HS-27A (cell line): ENCODE measurements at places on chromosomes 5 and 9.
A peak's percentile ranks its signal among the peaks of the same experiment; 100 is the strongest.

DNA sequence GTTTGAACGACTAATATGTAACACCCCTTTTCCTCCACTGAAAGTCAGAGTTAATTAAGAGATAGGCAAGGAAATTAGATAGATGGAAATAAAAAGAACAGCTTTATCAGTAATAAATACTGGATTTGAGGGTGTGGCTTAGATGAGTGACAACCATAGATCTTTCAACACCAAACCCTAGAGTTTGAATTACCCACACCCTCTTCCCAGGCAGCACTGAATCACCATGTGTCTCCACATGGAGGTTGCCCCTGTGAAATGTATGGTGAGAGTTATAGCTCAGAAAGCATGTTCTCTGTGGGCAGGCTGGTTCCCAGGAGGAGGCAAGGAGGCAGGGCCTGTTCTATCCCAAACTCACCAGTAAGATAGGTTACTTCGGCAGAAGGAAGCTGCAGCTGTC is 69.7 kb downstream of the TMEM174 start:
- no peak for DNase-seq

DNA sequence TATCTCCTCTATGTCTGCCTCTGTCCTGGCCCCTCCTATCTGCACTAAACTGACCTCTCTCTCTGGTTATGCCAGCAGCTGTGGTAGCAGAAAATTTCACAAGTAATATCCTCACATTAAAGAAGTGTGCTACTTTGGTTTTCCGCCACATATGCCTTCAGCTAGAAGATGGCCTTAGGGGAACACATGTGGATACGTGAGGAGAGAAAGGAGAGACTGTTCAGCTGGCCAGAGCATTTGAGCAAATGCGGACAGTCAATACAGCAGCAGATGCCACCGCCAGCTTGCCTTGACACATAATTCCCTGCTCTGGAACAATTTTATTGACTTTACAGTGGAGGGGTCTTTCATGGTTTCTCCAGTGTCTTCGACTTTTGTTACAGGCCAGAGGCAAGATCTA is 434.6 kb downstream of the TAF11L14 start:
- DNase-seq = no peak

DNA sequence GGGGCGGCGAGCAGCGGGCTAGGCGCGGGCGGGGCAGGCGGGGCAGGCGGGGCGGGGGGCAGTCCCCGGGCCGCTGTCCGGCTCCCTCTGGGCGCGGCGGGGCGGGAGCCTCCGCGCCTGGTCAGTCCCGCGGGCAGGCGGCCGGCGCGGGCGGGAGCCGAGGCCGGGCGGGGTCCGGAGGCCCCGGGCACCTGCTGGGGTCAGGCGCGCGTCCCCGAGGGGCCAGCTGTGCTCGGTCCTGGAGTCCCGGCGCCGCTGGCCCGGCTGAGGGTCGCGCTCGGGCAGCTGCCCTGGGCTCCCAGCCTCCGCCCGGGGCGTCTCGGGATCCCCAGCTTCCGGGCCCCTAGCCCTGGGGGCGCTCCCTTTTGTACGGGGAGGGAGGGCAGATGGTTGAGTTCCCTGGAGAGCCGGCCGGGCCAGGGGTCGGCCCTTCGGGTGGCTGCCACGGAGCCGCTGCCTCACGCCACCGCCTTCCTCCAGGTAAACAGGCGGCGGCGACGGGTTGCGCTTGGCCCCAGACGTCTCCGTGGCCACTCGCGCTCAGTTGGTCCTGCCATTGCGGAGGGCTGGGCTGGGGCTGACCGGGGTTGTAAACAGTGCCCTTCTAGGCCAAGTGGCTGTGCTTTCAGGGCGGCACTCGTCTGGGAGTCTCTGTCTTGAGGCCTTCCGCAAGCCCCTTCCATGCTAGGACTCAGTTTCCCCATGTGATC is 473 bp downstream of the ZBTB34 start:
- DNase-seq = no peak

GRCh38 chr5:66889524-66889923 is 293.3 kb downstream of the MAST4 start:
- no peak for DNase-seq

DNA sequence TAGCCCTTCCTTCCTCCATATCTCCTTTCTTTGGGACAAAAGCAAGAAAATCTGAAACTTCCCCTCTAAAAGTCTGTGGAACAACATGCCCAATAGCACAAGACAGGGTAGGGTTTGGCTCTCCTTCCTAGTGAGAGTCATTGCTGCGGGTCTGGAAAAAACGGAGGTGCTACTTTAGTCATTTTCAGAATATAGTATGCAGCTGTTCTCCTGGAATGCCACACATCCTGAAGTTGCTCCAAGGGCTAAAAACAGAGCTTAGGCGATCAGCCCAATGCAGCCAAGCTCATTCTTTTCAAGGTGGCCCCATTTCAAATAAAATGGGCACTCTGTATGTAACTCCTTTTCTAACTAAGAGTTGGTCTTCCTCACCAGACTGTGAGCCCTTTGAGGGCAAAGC is 39.5 kb upstream of the MYOT start:
- no peak for DNase-seq

DNA sequence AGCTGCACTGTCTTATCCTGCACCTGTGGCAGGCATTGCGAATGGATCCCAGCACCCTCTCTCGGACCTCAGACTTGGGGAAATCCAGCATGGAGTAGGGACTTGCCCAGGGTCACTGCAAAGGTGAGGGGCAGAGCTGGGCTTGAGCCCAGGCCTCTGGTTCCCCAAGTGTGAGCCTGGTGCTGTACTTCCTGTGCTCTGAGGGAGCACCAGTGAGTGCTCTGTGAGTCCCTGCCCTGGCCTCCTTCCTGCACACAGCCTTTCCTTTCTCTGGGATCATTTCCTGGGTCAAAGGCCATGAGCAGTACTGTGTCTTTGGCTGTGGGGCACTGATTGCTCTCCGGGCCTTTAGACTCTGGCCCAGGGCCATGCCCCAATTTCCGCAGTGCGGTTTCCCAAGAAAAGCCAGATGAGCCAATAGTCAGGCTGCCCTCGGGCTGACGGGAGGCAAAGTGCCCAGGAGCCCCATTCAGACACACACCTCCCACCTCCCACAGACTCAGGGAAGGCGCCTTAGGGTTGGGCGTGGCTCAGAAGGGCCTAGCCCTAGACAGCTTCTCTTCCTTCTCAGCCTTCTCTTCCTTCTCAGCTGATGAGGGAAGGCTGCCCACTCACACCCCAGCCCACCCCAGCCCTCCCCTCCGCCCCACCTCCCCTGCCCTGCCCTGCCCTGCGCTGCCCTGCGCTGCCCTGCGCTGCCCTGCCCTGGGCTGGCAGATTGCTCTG is 23.3 kb upstream of the TRIM14 start:
- DNase-seq = no peak

- DNase-seq = no peak
Measured at GRCh38 chr5:159304961-159305595, 25.2 kb downstream of the IL12B start.

GRCh38 chr5:137438932-137439331 is 60.2 kb downstream of the SPOCK1 start:
- no peak for DNase-seq

GRCh38 chr9:134518004-134518606 is 123.5 kb upstream of the COL5A1 start:
- DNase-seq = no peak

GRCh38 chr5:36998578-36998977 is 122.0 kb downstream of the NIPBL start:
- no peak for DNase-seq

- peak; percentile 61 for DNase-seq
Measured at GRCh38 chr9:14400658-14400995, 86.7 kb upstream of the NFIB start.

DNA sequence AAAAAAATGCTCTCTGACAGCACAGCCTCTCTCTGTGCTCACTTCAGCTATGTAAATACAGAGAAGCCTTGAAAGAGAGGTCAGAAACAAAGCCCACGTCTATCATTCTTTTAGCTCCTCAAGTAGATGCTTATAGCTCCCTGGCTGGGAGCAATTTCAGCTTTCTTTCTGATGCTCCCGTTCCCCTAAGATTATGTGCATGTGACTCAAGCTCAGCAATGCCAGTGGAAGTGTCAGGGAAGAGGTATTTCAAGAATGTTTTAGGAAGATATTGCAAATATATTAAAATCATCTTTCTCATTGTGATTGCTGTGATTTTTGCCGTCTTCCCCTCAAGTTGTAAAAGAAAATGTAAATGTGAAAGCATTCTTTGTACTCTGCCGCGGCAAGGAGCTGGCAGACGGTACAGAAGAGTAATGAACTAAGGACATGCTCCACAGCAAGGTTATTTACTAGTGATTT is 1353.7 kb upstream of the ACO1 start:
- no peak for DNase-seq

- no peak for DNase-seq
Measured at GRCh38 chr5:77175231-77175630, 35.2 kb upstream of the PDE8B start.

DNA sequence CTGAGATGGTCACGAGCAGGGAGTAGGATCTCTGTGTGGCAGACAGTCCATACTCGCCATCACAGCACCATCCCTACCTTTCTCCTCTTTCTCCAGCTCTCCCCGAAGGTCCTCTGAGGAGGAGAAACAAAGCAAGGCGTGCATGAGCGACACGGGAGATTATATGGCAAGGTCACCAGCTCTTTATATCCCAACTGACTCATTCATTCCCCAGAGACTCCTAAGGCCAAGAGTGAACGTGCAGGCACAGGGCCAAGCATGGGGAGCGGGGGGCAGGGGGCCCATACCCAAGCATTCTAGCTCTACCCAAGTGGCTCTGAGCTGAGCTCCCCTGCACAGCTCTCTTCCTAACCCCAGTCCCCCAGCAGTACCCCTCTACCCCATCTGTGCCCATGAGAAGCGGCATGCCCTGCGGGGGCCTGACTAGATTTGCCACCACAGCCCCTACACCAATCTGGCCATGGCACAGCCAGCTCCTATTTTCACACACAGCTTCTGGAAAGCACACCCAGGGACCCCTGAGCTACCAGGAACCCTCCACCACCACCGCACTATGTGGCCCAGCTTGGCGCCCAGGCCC is 6.8 kb downstream of the TRIM7 start:
- no peak for DNase-seq

DNA sequence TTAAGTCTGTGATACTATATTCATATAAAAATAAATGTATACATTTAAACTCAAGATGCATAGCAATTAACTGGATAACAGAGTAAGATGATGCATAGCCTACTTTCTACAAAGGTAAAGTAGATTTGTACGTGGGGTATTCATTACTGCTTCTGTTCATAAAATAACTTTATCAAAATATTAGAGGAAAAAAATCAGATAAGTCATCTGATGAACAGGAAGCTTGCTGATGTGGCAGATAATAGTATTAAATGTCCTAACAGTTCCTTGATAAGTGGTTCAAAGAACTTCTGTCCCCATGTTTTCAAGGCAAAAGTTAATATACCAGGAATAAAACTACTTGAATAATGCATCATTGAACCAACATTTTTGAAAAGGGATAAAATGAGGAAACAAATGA is 123.7 kb downstream of the NFIB start:
- no peak for DNase-seq

GRCh38 chr9:98009437-98009836 is 26.3 kb downstream of the ANP32B start:
- no peak for DNase-seq

GRCh38 chr5:154524859-154525258 is 46.8 kb upstream of the HAND1 start:
- no peak for DNase-seq

- DNase-seq = peak; percentile 73
Measured at GRCh38 chr5:170522211-170523141, 18.7 kb downstream of the KCNIP1 start.

- no peak for DNase-seq
Measured at GRCh38 chr5:39469176-39469575, 44.4 kb upstream of the DAB2 start.

DNA sequence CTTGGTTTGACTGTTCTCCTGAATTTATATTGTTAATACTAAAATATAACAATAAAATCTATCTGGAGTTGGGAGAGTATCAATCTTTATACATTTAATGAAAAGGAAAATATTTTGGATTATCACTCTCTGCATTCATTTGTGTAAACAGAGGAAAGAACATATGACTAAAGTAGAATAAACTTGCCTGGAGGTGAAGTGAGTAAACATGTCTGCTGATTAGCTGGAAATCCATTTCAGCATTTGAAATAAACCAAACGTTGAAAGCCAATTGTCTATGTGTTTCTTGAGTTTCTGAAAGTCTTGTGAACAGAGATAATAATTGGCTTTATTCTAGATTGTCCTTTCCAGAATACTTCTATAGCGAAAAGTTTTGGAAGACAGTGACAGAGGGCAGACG is 776.2 kb downstream of the SEMA5A start:
- DNase-seq = no peak

- DNase-seq = no peak
Measured at GRCh38 chr9:83449166-83449565, 89.0 kb downstream of the FRMD3 start.

GRCh38 chr5:174852143-174852542 is 127.8 kb downstream of the MSX2 start:
- no peak for DNase-seq

GRCh38 chr5:168877132-168877892 is 298.1 kb upstream of the PANK3 start:
- DNase-seq = no peak

- no peak for DNase-seq
Measured at GRCh38 chr9:96874947-96875460, 20.7 kb upstream of the ZNF782 start.

DNA sequence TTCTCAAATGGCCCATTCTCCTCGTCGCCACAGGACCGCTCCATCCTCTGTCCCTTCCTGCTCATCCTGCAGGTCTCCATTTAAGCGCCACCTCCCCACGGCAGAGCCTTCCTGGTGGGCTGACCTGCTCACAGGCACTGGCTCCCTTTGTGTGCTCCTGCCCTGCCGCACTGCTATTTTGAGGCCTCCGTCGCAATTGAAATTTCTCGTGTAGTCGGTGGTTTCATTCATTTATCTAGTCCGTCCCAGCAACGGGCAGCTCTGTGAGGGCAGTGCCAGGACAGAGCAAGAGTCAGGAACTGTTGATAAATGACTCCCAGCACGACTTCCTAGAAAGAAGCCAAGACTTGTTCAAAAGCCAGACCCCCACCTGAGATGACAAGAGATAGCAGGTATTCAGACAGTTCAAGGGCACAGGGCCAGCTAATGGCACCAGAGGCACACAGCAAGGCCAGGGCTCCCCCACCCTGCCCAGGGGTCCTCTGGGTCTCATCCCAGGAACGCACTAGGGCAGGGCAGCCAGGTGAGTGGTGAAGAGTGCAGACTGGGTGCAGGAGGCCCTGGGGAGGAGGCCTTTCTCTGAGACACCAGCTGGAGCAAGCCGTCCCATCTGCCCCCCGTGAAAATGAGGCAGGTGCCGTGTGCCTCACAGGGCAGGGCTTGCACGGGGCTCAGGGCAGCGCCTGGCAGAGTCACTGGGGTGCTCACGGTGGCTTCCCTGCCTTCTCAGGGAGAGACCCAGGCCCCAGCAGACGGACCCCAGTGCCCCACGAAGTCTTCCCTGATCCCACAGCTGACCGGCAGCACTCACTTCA is 36.9 kb downstream of the FAM78A start:
- DNase-seq = no peak

DNA sequence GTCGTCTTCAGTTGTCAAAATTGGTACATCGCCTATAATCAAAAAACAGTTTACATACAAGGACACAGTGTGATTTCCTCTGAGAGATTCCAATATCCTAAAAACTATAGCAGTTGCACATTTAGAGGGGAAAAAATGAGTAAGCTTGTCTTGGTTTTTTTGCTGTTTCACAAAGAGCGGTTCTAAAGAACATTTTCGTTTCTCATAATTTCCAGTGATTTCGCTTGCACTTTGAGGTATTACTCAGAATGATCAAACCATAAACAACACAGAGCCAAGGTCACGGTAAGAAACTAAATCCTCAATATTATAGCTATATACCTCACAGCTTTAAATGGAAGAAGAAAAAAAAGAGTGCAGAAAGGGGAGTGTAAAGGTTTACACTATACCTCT is 861 bp downstream of the MTX3 start:
- no peak for DNase-seq

- DNase-seq = no peak
Measured at GRCh38 chr5:124920909-124921666, 174.6 kb upstream of the ZNF608 start.
